ENCODE measurements at places on chromosomes 6 and 20. TPM values are rescaled to one million over a fixed set of nuclear protein-coding genes. Genes with fewer than 3 reads are reported as not detected.

- DNase-seq = no peak
Observed at GRCh38 chr6:24882295-24882694, 53.5 kb downstream of the RIPOR2 start.

DNA sequence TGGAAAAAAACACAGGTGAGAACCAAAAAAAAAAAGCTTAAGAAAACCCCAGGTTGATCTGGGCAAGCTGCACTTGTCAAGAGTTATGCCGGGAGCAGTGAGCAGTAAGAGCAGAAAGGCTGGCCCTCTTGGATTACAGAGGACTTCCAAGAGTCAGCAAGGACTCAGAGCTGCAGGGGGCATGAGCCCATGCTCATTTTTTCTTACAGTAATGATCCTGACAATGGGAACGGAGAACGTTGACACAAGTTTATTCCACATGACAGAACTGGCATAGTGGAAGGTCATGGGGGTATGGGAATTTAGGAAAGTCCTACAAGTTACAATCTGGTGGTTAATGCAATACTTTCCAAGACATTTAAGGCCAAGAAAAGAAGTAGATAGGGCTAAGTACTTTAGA lies 256.6 kb downstream of the GMDS start:
- DNase-seq = no peak

DNA sequence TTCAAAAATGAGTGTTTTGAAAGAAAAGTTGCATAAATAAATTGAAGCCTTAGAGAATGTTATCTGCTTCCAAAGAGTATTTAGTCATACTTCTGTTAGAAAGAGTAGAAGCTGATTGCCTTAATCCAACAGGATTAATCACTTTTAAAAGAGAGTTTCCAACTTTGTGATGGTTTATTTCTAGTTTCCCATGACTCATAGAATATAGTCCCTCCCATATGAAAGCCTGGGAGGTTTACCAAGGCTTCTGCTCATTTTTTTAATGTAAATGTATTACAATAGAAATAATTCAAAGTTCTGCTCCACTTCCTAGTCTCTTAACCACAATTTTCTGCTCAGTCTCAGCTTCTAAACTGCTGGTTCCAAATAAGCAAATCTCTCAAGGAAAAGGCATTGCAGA lies 118.0 kb upstream of the IRAK1BP1 start:
- DNase-seq = no peak

OR2J3 gene
- total RNA-seq = not detected

- no peak for DNase-seq
Observed at GRCh38 chr6:12182676-12183075, 107.5 kb upstream of the EDN1 start.

DNA sequence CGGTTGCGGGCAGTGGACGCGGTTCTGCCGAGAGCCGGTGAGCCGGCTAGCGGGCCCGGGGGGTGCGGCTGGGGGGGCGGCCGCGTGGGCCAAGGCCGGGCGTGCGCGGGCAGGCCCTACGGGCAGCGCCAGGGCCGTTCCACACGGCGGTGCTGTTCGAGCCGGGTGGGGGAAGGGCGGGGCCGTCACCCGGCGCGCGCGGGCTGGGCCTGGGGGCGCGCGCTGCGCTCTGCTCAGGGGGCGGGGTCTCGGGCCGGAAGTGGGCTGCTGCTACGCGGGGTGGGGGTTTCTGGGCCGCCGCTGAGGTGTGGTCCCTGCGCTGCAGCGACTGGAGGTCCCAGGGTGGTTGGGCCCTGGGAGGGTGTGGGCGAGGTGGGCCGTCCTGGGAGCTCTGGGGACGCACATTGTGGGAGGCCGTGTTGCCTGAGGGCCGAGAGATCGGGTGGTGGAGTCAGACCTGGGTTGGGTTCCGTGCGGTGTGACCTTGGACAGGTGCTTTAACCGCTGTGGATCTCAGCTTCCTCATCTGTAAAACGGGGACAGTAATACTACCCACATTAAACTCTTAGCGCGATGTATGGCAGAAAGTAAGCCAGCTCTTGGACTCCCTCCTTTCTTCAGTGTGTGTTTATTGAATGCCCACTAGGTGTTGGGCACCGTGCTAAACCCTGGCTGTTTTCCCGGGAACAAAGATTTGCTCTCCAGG lies 391 bp downstream of the MAPRE1 start:
- DNase-seq = peak; percentile 85

STX7 gene
- 17.3 TPM for total RNA-seq

DNA sequence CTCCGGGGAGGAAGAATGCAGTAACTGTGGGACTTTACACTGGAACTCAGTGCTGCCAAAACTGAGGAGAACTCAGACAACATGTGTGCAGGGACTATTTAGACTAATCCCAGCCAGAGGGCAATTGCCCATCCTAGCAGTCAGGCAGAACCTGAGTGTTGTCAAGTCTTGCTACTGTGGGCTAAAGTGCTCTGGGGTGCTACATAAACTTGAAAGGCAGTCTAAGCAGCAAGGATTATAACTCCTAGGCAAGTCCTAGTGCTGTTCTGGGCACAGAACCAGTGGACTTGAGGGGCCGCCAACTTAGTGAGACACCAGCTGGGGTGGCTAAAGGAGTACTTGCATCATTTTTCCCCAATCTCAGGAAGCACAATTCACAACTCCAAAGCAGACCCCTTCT lies 363.8 kb upstream of the PTCHD4 start:
- DNase-seq = no peak

DNA sequence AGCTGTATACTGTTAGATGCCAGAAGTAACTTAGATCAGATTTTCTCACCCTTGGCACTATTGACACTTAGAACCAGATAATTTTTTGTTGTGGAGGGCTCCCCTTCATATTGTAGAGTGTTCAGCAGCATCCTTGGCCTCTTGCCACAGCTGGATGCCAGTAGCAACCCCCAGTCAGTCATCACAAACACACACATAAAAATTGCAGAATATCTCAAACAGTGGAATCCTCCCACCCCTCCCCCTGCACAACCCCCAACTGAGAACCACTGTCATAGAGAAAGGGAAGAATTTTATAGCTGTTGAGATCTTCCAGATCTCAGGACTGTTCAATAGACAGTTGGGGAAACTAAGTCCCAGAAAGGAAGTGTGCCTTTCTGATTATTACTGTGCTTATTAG lies 81.2 kb upstream of the VSTM2L start:
- no peak for DNase-seq

DNA sequence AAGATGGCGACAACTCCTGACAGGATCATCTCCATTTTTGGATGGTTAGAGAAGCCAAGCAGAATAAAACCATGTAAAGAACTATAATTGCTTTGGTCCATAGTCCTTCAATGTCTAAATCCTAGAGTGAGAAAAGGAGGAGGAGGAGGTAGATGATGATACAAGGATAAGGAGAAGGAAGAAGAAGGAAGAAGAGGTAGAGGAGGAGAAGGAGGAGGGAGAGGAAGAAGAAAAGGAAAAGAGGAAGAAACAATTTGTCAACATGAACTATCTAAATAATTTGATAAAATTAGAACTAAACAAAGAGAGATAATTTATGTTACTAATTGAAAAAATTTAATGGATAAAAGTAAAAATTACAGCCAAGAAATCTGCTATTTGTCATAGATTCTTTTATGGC lies at the start of gene OR2W1:
Gene OR2W1, minus strand, starts transcription at position 101 of the 400 bp plus-strand sequence. Its CDS starts 0 bp downstream, at position 101.
- no peak for DNase-seq

DNA sequence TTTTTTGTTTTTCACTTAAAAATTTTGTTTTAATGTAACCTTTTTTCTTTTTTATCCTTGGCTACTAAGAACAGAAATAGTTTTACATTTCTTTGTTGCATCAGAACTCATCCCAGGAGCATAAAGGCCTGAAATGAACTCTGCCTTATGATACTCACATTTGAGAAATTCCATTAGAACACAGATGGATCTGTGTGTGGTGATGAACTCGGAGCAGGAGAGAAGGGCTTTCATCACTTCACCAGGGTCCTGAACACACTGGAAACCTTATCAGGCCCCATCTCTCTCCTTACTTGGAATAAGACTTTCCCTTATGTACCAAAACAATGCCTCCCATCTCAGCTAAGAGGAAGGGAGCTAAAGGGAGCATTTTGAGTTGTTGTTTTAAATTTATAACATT lies 139.4 kb downstream of the PHF3 start:
- DNase-seq = no peak

GRCh38 chr6:53916804-53917463 lies 122.1 kb downstream of the LRRC1 start:
- peak; percentile 13 for DNase-seq

GRCh38 chr6:142842418-142843261 lies 102.3 kb downstream of the HIVEP2 start:
- DNase-seq = no peak

DNA sequence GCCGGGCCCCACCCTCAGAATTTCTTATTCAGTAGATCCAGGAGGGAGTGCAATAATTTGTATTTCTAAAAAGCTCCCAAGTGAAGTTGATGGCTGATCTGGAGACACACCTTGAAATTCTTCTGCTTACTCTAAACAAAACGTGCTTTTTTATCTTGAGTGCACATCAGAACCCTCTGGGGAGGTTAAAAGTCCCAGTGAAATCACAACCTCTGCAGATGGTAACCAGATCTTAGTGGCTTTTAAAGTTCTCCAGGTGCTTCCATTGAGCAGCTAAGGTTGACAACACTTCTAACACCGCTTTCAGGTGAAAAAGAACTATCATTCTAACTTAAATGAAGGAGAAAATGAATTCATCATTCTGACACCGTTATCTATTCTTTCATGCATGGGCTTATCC lies 45.6 kb upstream of the ESR1 start:
- DNase-seq = no peak

DNA sequence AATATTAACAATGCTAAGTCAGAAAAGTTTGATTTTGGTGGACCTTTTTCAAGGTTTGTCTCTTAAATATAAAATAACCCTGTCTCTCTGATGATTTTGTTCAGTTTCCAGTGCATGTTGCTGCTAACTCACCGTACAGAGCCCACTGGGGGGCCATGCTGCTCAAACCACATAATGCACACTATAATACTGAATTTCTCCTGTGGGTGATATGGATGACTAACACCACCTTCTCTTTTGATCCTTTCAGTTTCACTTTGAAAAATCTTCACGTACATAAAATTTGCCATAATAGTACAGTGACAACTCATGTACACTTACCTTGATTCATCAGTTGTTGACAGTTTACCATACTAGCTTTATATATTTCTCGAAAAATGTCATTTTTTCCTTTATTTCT lies 506.6 kb upstream of the MAN1A1 start:
- DNase-seq = no peak

DNA sequence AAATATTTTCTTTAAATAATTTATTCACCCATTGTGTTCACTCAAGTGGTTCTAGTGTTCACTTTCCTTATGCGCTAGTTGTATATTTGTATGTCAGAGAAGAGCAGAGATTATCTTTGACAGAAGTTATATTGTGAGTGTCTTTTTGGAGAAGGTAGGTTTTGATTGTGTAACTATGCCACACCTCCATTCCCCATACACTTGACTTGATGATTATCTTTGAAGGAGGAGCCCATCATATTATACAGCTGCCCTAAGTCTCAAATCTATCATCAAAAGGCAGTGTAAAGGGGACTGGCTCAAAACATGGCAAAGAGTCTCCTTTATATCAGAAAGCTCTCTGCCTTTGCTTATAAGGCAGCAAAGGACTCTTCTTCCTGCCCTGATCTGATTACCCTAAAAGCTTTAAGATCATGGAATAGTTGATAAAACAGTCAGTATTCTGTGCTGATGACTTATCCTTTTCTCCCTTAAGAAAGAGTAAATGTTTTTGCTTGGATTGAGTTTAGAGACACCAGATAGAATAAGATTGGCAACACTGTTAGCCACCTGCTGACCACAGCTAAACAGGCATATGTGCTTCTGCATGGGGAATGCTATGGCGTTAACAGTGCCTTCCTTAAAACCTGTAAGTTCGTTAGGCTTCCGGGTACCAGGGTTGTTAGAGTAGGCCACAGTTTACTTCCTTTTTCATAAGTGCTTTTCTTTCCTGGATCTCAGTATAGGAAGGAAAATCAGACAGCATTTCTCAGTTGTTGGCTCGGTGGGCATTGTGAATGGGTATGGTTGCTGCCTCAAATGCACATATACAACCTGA lies 22.6 kb downstream of the TOP1 start:
- no peak for DNase-seq

DNA sequence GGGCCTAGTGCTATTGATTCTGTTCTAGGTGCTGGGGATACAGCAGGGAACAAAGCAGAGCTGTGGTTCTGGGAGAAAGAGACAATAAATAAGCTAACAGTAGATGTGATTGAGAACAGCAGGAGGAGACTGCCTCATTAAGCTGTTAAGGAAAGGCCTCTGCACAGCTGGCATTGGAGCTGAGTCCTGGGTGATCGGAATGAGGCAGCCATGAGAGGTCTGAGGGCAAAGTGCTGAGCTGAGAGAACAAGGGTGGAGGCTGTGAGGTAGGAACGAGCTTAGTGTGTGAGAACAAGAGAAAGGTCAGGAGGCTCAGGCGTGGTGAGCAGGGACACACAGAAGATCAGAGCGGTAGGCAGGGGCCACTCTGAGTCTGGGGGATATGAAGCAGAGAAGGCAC lies 18.3 kb downstream of the DDX27 start:
- no peak for DNase-seq

PRSS16 gene
- total RNA-seq = not detected

RNF39 gene
- not detected for total RNA-seq

FOXA2 gene
- total RNA-seq = 3.2 TPM

GRCh38 chr6:127439718-127440117 lies 19.5 kb downstream of the KIAA0408 start:
- no peak for DNase-seq

GABRR1 gene
- 0.26 TPM for total RNA-seq

NFS1 gene
- 28.7 TPM for total RNA-seq

ADGRF1 gene
- total RNA-seq = not detected

LBP gene
- not detected for total RNA-seq

- DNase-seq = peak; percentile 67
Observed at GRCh38 chr20:33933469-33933909, 60.2 kb upstream of the RALY start.

SCRT2 gene
- not detected for total RNA-seq

Data from SJCRH30 (cell line).